Activated T-cell treated with anti-CD3 and anti-CD28 coated beads, Interleukin-2, amount 50 U/mL, for 72 hours (primary cell): ENCODE measurements at places on chromosomes 6 and 20. TPM values are rescaled to one million over a fixed set of nuclear protein-coding genes. Genes with fewer than 3 reads are reported as not detected.

Gene VIP
- total RNA-seq: not detected

Gene IDH3B
- 127 TPM for total RNA-seq

Gene DCDC2
- total RNA-seq: not detected

Gene GPR6
- not detected for total RNA-seq

Gene BANF2
- not detected for total RNA-seq

Gene TRMT6
- 23.2 TPM for total RNA-seq

Gene RIPOR2
- total RNA-seq: 69.7 TPM

Gene CST2
- total RNA-seq: not detected

Gene TPMT
- 8.2 TPM for total RNA-seq

Gene ZBTB24
- total RNA-seq: 15.9 TPM

Gene ENPP5
- 0.43 TPM for total RNA-seq

Gene GCNT2
- total RNA-seq: 3.1 TPM
